SIG-M5 (cell line): ENCODE measurements at places on chromosomes 12 and 14.

GRCh38 chr12:103181366-103182152, 224.1 kb downstream of the ASCL1 start:
- DNase-seq: no peak

DNA sequence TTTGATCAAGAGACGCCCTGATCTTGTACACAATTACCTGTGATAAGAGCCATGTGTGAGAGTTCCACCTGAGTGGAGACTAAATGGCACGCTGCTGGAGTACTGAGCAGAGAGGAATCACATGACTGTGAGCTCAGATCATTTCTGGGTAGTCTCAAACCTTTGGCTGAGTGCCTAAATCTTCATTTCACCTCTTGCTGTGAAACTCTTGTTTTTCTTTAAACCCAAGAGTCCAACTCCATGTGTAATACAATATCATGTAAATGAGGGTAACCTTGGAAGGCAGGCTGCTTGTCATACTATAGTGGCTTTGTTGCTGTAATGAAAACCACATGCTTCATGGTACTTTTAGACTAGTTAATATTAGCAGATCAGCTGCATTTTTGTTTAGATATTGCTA, 156.9 kb downstream of the CAND1 start:
- DNase-seq: no peak

- DNase-seq: no peak
These were observed 29.4 kb downstream of the TMPO start for GRCh38 chr12:98544751-98545150.

GRCh38 chr14:54275997-54276725, 120.6 kb upstream of the CDKN3 start:
- DNase-seq: no peak

DNA sequence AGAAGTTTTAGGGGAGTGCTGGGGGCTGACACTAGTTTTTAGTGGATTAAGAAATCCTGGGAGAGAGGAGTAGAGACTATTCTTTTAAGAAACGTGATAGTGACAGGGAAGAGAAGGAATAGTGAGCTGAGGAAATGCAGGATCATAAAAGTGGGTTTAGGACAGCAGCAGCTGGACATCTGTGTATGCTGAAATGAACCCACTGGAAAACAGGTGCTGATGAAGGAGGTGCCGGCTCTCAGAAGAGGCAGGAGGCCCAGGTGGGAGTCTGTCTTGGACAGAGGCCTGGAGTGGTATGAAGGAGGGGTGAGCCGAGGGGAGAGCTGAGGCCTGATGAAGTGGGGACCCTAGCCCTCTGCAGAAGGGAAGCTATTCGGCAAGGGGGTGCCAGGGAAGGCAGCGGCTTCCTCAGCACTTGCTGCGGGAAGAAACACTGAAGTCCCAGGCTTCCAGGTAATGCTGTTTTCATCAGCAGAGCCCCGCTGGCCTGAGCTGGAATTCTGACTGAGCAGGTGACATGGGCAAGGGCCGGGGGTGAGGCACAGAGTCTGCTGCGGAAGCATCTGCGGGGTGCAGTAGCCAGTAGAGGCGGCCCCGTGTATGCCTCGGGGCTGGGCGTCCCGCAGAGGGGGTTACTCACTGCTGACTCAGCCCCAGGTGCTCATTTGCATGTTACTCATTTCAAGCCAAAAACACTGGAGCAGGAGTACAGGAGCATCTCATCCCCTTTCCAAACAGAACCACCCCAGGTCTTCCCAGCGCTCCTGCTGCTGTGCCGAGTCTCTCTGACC, 89.7 kb downstream of the TMCC3 start:
- no peak for DNase-seq

DNA sequence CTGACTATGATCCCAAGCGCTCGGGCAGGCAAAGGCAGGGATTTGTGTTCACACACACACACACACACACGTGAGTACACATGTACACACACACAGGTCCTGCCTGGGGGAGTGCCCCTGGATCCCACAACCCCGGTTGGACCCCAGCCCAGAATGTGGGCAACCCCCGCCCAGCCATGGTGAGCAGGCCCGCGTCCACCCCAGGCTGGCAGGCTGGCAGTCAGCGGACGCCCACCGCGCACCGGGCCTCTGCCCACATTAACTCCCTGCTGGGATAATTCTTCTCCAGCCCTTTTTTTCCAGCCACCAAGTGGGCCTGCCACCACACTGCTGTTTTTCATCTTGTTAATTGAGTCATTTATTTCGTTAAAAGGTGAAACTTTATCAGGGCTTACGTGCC, 256.2 kb downstream of the BCL11B start:
- no peak for DNase-seq

- DNase-seq: no peak
These were observed 765 bp downstream of the SCYL2 start for GRCh38 chr12:100267603-100268281.

- no peak for DNase-seq
These were observed 234.8 kb downstream of the ALG10 start for GRCh38 chr12:34257093-34257492.

DNA sequence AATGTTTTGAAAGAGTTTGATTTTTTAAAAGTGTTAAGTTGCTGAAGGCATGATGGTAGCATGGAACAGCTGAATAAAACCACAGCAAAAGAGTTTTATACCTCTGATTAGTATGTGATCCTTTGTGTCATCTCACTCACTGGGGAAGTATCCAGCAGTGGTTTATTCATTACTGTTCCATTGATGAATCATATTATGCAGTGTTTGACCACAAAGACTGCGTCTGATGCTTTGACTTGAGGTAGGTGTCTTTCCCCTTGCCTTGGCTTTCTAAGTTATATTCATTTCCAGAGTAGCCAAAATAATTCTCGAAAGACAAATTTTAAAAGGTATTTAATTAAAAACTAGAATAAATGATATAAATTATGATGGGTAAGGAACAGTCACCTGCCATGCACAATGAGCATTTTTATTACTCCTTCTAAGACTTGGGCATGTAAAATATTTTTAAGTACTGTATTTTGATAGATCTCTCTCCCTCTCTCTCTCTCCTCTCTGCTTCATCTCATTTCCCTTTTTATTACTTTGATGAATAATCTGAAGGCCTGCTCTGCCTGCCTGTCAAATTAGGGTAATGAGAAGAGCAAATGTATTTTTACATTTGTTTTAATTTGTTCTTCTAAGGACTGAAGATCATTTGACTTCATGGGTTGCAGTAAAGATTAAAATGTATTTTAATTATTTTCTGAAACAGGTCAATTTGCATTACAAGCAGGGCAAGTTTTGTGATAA, 164.9 kb downstream of the NAV3 start:
- no peak for DNase-seq

GRCh38 chr14:71206123-71206522, 298.9 kb downstream of the PCNX1 start:
- no peak for DNase-seq

DNA sequence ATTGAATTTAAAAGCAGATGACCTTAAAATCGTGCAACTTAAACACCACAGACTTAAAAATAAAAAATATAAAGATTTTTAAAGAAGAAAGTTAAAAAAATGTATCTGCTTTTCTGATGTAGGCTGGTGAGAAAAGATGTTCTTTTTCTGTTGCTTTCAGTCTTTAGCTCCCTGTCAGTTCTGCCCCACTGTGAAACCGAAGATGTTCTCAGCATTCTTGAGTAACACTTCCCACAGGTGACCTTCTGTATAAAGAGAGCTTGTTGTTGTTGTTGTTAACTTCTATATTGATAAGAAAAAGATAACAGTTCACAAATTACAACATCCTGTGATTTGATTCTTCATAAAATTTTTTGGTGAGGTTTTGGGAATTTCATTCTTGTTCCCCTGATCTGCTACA, 377.9 kb upstream of the RGS6 start:
- DNase-seq: no peak

GRCh38 chr12:107597695-107598410, 87.7 kb upstream of the PWP1 start:
- no peak for DNase-seq

DNA sequence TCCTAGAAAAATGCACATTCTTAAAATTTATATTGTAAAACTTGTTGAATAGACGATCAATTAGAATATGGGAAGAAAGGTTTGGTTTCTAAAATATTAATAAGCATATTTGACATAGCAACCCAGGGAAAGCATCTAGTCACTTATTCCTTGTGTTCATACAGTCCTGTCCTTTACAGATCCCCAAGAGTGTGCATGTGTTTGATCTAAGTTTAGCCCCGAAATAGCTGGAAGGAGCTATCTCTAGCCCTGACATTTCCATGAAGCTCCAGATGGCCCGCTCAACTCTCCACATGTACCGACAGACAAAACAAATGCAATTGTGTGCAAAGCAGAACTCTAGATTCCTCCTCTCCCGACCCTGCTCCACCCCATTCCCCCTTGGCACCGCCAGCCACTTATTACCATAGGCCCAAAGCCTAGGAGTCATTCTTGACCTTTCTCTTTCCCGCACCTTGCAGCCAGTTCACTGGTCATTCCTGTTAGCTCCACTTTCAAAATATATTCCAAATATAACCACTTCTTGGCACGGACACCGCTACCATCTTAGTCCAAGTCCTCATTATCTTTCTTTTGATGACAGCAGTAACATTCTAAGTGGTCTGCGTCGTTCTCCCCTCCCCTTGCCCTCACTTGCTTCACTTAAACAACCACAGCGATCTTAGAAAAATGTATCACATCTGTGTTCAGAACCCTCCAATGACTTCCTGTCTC, 45.4 kb upstream of the GZMB start:
- no peak for DNase-seq

- no peak for DNase-seq
These were observed 55.5 kb downstream of the ANO2 start for GRCh38 chr12:5889381-5890047.

DNA sequence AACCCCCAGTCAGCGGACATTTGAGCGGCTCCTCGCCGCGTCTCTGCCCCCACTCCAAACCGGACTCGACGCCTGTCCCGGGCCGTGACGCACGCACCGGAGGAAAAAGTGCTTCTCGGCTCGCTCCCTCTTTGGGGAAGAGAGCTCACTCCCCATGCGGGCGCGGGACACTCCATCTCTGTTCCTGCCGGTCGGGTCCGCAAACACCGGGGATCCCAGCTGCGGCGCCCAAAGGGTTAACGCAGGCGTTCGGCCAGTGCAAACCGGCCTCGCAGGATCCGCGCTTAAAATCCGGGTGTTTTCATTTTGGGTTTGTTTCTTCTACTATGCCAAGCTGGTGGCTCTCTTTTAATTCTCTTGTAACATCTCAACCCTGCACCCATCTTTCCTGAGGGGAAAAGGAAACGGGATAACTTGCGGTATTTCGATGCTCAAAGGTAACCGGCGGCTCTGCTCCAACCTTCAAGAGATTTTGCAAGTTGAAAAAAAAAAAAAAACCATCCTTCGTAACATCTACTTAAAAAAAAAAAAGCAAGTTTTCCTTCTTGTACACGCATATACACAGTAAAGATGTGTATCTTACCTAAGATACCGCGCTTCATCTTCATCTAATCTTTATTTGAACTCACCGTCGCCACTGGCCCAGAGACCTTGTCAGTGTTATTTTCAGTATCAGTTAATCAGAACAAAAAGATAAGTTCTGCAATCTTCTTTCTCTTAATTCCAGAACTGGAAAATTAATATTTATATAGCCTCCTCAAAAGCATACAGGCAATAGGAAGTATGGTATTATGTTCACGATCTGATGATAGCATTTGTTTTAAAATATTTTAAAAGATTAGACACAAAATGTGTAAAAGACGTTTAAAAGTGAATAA, 1.6 kb upstream of the ATP2B1 start:
- DNase-seq: no peak

GRCh38 chr12:124563401-124563800, 4.0 kb downstream of the NCOR2 start:
- no peak for DNase-seq

DNA sequence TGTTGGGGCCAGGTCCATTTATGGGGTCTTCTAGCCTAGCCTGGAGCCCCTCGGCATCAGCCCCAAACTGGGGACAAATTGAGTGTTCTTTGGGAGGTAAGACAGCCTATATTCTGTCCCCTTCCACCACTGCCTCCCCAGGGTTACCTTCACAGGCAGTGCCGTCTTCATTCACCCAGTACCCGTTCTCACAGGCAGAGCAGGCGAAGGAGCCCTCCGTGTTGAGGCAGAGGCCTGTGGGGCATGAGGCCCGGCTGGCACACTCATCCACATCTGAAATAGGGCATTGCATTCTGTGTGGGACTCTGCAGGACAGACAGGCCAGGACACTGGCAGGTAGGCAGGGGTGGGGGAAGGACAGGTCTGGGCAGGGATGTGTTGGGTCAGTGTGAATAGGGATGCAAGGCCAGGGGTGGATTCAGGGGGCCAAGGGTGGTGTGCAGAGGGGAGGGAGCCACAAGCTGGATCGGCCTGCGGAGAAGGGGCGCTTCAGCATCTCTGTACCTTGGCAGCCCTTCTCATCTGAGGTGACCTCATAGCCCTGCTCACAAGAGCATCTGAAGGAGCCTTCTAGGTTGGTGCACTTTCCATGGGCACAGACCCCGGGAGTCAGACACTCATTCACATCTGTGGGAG, 16.1 kb downstream of the ISCA2 start:
- no peak for DNase-seq

DNA sequence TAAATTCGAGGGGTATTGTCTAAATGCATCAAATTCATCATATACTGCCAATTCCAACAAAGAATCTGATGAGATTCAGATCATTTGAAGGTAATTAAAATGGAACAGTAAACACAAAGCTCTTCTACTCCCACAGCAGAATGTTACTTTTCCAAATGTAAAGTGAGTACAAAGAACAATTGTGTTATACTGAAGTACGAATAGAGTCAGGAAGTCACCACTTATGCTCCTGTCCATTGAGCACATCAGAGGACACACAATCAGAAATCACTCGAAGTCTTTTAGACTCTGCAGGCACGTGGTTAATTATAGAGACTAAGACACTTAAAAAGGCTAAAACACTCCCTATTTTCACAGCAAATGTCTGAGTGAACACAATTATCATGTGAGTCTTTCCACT, 388.5 kb upstream of the MIS18BP1 start:
- DNase-seq: no peak

DNA sequence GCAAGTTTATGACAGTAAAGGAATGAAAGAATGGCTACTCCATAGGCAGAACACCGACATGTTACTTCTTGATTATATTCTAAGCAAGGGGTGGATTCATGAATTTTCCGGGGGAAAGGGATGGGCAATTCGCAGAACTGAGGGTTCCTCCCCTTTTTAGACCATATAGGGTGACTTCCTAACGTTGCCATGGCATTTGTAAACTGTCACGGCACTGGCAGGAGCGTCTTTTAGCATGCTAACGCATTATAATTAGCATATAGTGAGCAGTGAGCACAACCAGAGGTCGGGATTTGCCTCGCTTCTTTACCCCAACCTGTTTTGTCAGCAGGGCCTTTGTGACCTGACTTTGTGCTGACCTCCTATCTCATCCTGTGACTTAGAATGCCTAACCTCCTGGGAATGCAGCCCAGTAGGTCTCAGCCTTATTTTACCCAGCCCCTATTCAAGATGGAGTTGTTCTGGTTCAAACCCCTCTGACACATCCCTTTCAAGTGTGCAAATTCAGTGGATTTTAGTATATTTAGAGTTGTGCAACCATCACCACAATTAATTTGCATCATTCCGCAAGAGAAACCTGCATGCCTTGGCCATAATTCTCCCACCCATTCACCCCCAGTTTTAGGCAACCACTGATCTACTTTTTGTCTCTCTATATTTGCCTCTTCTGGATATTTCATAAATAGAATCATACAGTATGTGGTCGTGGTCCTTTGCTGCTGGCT, 27.4 kb downstream of the PALS1 start:
- no peak for DNase-seq

- DNase-seq: no peak
These were observed 117.3 kb downstream of the ERC1 start for GRCh38 chr12:1108276-1108675.
